SK-N-MC (cell line): ENCODE measurements at places on chromosomes 3 and 15.

DNA sequence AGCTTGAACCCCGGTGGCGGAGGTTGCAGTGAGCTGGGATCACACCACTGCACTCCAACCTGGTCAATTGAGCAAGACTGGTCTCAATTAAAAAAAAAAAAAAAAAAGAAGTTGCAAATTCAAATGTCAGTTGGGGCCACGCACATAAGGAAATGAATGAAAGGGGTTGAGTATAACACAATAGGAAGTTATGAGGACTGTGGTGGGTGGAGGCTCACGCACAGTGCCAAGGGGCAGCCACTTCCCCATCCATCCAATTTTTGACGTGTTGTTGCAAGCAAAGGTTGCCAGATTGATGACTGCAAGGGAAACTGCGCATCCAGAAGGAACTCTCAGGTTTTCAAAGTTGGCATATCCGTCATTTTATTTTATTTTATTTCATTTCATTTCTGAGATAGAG is 532.2 kb downstream of the NTRK3 start:
- no peak for DNase-seq

DNA sequence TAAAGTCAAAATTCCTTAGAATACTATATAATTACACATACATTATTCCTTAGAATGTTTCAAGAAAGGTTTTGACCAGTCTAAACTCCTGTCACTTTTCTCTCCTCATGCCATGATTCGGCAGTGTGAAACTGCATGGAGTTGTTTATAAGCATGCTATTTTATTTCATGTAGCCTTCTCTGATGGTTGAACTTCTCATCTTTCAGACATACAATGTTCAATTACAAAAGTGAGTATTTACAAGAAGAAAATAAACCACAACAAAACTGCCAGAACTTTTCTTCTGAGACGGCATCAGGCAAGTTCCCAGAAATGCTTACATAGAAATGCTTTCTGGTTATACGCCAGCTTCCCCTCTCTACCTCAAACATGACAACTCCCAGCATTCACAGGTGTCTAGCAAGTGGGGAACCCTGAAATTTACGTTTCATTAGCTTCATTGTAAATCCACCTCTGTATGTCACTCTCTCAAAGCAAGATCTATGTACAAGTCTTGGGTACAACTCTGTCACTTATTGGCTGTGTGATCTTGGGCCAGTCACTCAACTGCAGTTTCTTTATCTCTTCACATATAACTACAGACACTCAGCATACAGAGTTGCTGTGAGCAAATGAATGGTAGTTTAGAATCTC is 42.7 kb downstream of the HDGFL3 start:
- DNase-seq = no peak

GRCh38 chr3:128408693-128409623 is 57.7 kb downstream of the DNAJB8 start:
- no peak for DNase-seq

GRCh38 chr3:105315815-105316214 is 50.9 kb upstream of the ALCAM start:
- no peak for DNase-seq

GRCh38 chr3:189714991-189715961 is 84.1 kb downstream of the TP63 start:
- DNase-seq = no peak

DNA sequence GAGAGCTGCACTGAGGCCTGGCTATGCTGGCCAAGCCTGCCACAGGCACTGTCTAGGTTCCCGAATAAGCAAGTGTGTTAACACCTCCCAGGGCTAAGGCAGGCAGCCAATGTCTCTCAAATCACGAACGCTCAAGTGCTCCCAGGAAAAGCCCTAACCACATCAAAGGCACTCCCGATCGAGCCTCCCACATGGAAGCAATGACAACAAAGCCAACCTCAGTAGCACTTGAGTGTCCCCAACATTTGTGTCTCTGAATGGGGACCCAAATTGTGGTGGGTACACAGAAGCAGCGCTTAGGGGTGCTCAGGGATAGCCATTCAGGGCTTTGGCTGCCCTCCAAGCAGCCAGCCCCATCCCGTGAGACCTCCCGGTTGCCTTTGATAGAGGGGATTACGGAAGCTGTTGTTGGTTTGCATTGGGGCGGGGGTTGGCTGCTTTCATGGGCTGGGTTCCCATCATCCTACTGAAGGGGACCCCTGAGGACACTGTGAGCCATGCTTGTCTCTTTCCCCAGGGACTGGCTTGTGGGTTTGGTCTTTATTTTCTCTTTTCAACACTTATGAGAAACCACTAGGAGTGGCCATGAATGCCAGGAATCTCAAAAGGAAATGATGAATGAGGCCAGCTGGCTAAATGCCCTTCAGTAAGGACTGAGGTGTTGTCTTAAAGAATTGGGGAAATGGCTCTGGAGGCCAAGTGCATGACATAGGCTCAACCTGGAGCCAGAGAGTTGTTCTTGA is 234.1 kb upstream of the FEZF2 start:
- DNase-seq = no peak

GRCh38 chr3:72675243-72675642 is 173.0 kb downstream of the SHQ1 start:
- DNase-seq = no peak

- no peak for DNase-seq
Measured at GRCh38 chr15:74937272-74937589, 642 bp downstream of the COX5A start.

- no peak for DNase-seq
Measured at GRCh38 chr3:121768452-121768851, 18.9 kb upstream of the GOLGB1 start.

DNA sequence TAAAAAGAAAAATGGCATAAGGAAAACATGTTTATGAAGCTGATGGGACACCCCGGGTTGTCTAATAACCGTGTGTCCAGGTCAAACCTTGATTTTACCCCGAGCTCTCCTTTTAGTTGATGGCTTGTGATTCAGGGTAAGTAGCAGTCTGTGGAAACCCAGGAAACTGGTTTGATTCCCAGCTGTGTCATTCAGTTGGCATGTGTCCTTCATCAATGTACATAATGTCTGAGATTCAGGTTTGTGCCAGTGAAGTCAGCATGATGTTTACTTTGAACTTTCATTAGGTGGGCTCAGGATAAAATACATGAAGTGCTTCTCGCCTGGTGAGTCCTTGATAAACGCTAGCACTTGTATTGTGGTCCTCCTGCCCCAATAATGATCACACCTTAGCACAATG is 4.3 kb upstream of the COPG1 start:
- no peak for DNase-seq

- no peak for DNase-seq
Measured at GRCh38 chr3:156038869-156039268, 81.5 kb upstream of the KCNAB1 start.

- DNase-seq = no peak
Measured at GRCh38 chr15:39396979-39397615, 183.8 kb upstream of the THBS1 start.
